ENCODE measurements at places on chromosomes 13 and 19.

DNA sequence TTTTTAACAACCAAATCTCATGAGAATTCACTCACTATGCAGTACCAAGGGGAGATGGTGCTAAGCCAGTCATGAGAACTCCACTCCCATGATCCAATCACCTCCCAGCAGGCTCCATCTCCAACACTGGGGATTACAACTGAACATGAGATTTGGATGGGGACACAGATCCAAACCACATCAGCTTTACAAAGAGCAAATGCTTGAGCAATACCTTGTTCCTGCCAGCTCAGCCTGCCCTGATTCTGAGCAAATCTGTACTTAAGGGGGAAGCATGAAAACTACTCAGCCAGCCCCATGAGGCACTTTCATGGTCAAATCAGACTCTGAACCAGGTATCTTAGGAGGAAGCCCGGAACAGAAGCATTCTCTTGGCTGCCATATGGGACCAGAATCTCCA is 259.9 kb downstream of the TBC1D4 start:
- no peak for DNase-seq

DNA sequence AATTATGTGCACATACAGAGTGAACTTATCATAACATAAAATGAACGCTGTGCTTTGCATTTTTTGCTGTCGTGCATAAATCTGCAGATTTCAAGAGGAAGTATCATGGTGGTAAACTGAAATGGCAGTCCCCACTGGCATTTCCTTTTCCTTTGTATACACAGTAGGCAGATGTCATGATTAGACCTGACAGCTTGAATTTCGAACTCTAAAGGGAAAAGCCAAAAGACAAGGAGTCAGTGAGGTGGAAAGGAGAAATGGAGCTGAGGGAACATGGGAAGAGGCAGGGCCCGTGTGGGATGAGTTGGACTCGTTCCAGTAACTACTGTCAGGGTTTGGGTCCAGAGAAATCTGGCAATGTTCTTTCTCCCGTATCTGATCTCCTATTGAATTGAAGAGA is 454.1 kb upstream of the SGCG start:
- no peak for DNase-seq

- no peak for DNase-seq
These were observed 75.3 kb upstream of the CLDN10 start for GRCh38 chr13:95477187-95477586.

- no peak for DNase-seq
These were observed 135.6 kb downstream of the PAN3 start for GRCh38 chr13:28273919-28274318.

GRCh38 chr13:45238945-45239795 is 38.3 kb upstream of the KCTD4 start:
- DNase-seq, result no peak

- DNase-seq, result no peak
These were observed 1016.6 kb upstream of the PCDH20 start for GRCh38 chr13:62432295-62432694.

GRCh38 chr19:2863816-2864215 is 3.3 kb upstream of the ZNF556 start:
- DNase-seq, result no peak

- DNase-seq, result no peak
These were observed 13.3 kb downstream of the KCTD15 start for GRCh38 chr19:33809960-33810359.

DNA sequence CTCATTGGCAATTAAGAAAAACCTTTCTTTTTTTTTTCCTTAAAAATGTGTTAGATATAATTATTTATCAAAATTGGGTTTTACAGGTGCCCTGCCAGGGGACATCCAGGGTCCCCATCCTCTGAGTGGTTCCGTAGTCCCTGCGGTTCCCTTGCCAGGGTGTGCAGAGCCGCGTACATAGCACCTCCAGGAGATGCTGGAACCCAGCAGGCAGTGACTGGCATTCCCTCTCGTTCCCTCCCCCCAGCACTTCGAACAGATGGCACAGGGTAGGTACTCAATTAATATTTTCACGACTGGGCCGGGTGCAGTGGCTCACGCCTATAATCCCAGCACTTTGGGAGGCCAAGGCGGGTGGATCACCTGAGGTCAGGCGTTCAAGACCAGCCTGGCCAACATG is 82.0 kb downstream of the COL4A1 start:
- DNase-seq, result no peak

DNA sequence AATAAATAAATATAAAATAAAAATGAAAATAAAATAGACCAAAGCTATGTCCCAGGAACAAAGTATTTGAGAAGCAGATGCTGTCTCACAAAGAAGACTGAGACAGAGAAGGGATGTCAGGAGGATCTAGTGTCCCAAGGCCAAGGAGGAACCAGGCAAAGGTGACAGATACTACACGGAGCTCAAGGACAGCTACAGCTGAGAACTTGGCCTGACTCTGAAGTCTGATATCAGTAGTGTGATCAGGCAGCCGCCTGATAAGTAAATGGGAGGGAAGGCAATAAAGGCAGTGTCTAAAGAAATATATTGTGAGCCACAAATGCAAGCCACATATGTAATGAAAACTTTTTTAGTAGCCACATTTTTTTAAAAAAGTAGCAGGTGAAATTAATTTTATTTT is 20.4 kb upstream of the NANOS3 start:
- DNase-seq, result no peak

GRCh38 chr13:94764576-94765321 is 52.4 kb upstream of the SOX21 start:
- no peak for DNase-seq

DNA sequence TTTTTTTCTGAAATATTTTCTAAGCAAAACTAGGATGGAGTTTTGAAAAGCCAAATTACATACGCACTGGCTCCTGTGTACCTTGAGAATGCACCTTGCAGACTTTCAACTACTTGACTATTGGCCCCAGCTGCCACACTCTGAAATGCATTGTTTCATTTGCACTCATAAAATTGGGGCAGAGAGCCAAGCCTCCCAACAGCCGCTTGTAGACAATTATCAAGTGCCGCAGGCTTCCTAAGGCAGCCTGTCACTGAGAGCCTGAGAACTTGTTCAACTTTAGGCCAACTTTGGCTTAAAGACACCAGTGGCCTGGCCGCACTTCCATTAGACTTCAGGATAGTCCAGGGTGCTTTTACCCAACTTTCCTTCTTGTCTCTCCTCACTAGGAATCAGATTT is 115.7 kb upstream of the STARD13 start:
- no peak for DNase-seq

- no peak for DNase-seq
These were observed 25.1 kb downstream of the PPP1R37 start for GRCh38 chr19:45118106-45118505.

GRCh38 chr19:18204394-18205199 is 755 bp upstream of the RAB3A start:
- no peak for DNase-seq

- DNase-seq, result no peak
These were observed 64.3 kb downstream of the CACNA1A start for GRCh38 chr19:13441810-13442512.

DNA sequence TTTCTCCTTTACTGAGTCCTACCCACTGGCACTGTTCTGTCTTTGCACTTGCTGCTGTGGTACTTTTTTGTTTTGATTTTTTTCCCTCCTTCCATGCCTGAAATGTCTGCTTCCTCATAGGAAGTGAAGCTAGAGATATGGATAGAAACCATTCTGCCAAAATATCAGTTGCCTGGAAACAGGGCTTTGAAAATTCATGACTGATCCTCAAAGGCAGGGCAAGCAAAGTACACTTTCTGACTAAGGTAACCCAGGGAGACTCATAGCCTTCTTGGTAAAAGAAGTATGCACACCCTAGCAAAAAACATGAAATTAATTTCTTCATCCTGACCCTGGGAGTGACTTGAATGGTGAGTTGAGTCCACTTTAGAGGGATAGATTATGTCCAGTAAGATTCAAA is 329.8 kb downstream of the MYO16 start:
- no peak for DNase-seq

DNA sequence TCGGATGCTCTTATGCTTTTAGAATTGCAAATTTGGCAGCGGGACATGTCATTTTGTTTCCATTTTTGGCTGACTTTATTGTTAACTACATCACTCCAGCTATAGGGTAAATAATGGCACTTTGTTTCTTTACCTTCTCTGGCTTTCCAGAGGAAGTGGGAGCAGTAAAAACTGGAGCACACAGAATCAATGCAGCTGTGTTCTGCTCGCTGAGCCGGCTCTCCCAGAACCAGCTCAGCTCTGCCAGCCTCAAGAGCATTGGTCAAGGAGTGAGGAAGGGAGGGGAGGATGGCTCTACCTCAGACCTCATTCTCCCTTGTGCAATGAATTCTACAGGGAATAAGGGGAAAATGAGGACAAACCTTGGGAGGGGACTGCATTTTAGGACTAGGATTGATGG is 50.5 kb upstream of the SPATA13 start:
- DNase-seq, result no peak

- DNase-seq, result peak; percentile 96
These were observed at the start of gene URI1 for GRCh38 chr19:29941828-29942403. TSS of gene URI1 (plus strand) at chr19:29942239. CDS start at chr19:29942548, 309 bp downstream.

DNA sequence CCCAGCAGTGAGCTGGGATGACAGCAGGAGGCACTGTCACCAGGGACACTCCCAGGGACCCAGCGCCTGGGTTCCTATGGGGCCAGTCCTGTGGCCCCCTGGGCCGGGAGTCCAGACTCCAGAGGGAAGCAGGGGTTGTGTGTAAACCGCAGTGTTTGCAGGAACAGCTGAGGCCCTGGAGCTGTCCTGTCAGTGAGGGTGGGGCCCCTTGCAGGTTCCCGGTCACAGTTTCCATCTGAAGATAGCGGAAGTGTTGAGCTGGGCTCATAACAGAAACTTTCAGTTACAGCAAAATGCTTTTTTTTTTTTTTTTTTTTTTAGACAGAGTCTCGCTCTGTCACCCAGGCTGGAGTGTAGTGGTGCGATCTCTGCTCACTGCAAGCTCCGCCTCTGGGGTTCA is 17.7 kb upstream of the CSNK1G2 start:
- DNase-seq, result no peak

- no peak for DNase-seq
These were observed 709.0 kb upstream of the ARGLU1 start for GRCh38 chr13:107276936-107277335.

- no peak for DNase-seq
These were observed 3.9 kb upstream of the CEBPA start for GRCh38 chr19:33306191-33306590.

DNA sequence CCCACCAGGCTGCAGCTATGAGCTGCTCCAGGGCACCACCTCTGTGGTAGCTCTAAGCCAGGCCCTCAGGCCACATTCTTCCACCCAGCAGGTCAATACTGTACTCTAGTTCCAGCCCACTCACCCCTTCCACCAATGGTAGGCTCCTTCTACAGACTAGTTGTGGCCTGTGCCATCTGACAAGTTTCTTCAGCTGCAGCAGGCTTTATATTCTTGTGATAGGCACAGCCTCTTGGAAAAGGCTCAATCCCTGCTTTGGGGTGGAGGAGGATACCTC is 8.5 kb downstream of the MICU2 start:
- no peak for DNase-seq

GRCh38 chr13:98846521-98846920 is 94.0 kb upstream of the SLC15A1 start:
- DNase-seq, result no peak

GRCh38 chr19:38635483-38636399 is 11.7 kb upstream of the ACTN4 start:
- DNase-seq, result no peak

DNA sequence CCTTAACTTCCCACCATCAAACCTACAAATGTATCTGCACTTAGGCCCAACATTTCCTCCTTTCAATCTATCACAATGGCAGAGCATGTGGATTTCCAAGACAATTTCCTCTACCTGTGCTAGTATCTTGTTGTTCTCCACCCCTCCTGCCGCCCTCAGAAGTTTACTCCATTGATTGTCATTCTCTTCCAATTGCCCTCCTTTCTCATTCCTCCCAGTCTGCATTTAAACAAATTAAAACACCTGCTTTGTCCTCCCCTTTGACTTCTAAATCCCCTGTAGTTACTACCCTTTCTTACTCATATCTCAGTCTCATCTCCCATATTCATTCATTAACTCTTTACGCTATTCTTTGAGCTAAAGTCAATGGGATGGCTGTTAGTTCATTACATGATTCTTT is 370.6 kb downstream of the DIAPH3 start:
- DNase-seq, result no peak

GRCh38 chr13:61777899-61778298 is 362.2 kb upstream of the PCDH20 start:
- no peak for DNase-seq

DNA sequence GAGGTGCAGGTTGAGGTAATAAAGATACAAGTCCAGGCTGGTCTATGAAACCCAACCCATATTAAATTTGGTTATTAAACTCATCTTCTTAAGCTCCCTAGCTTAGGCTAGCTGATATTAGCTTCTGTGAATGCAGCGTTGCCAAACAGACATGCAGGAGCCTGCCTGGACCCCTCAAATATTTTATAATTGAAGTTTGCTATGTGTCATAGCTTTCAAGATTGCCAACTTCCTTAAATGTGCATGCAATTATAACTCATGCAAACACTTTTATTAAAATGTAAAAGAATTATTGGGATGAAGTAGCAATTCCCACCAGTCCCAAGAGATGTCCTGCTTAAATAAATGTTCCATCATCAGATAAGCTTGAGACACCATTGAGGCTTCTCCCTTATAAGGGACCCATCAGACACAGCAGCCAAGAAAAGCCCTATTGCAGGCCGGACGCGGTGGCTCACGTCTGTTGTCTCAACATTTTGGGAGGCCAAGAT is 51.3 kb downstream of the MBNL2 start:
- DNase-seq, result no peak

DNA sequence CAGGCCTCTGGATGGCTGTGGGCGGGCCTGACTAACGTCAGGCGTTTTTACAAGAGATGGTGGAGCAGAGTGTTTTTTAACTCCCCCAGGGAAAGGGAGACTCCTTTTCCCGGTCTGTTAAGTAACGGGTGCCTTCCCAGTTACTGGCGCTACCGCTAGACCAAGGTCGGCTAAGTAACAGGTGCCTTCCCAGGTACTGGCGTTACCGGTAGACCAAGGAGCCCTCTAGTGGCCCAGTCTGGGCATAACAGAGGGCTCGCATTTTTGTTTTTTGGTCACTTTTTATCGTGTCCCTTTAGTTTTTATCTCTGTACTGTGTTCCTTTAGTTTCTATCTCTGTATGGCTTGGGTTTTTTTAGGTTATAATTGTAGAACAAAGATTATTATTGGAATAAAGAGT is 10.0 kb downstream of the ZNF383 start:
- DNase-seq, result no peak

GRCh38 chr13:112160558-112160957 is 93.6 kb downstream of the SOX1 start:
- no peak for DNase-seq
